ENCODE measurements at places on chromosomes 4 and X.

GRCh38 chr4:85603437-85604336, 128.7 kb downstream of the ARHGAP24 start:
- peak; percentile 68 for DNase-seq

- DNase-seq = no peak
These were observed 107.8 kb upstream of the SPIN4 start for GRCh38 chrX:63458981-63459380.

DNA sequence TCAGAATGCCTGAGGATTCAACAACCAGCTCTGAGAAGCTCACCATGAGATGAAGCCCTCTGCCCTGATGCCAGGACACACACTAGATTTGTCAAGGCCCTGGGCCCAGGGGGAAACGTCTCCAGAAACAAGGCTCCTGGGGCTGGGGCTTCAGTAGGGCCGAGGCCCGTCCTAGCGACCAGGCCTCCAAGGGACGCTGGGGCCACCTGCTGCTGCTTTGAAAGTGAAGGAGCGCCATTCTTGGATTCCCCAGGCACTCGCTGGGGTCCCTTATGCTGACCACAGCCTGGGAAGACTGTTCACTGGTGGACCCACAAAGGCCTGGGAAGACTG, 23.9 kb downstream of the PDE6B start:
- no peak for DNase-seq

DNA sequence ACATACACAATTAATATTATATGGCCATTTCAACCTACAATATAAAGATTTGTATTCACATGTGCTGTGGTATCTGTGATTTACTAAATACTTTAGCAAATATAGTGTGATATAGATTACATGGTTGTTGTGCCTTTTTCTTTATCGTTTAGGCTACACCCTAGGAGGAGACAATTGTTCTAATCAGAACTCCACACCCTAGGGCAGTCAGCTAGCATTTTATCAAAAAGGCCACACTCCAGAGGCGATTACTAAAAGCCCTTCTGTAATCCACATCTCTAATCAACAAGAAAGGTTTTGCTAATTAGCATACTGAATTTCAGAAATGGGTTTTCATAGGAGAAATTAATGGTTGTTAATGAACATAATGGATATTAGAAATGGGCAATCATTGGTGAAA, 319.5 kb upstream of the NOCT start:
- no peak for DNase-seq

DNA sequence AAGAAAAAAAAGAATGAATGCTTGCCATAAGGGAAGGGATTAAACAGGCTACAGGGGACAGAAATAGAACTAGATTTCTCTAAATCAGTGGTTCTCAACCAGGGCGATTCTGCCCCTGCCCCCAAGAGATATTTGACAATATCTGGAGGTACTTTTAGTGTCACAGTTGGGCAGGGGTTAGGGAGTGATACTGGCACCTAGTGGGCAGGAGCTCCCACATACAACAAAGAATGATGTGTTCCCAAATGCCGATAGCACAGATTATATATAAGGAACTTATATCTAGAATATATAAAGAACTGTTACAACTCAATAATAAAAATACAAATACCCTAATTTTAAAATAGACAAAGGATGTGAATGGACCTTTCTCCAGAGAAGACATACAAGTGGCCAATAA, 14.7 kb downstream of the S100G start:
- DNase-seq = no peak

DNA sequence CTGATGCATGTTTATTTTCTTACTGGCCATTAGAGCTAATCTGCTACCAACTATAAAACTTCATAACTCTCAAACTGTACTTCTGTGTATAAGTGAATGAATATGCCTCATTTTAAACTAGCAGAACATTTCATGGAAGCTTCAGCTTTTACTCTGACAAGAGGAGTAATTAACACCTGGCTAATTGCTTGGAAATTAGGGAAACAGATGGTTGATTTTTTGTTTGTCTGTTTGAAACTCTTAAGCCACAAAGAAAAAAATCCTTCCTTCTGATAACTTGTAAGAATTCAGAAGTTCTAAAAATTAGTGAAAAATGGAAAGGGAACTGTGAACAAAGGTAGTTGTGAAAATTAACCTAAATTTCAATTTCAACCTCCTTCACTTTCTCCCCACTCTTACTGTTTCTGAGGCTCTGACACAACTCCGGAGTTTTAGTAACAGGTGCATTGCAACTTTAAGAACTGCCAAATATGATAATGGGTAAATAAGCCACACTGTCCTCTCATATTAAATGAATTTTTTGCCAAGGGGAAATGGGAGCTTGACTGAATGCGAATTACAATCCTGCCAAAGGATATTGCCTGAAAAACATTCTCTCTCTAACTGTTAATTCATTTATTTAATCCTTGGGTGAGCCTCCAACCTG, 1.0 kb downstream of the EGF start:
- DNase-seq = no peak

DNA sequence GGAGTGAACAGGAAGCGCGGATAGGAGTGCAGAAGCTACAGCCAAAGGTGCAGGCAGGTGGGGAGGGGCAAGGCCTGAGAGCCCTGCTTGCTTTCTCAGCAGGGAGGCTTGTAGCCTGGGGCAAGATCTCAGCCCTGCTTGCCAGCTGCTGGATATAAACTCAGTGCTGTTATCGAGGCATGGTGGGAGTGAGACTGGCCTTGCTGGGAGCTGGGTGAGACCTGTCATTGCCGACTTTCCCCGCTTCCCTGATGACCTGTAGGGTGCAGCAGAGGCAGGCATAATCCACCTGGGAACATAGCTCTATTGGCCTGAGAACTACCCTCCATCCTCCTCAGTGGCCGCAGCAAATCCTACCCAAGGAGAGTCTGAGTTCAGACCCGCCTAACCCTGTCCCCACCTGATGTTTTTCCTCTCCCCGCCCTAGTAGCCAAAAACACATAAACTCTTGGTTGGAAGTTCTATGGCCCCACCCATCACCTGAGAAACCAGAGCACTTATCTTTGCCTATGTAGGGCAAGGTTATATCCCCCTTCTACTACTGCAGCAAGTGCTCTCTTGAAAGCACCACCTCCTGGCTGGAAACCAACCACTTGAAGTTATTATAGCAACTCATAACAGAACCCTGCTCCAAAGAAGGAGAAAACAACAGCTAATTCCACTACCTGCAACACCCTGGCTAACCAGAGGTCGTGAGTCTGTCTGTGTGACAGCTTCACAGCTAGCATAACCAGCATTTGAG, 80.7 kb downstream of the FHIP1A start:
- DNase-seq = no peak

DNA sequence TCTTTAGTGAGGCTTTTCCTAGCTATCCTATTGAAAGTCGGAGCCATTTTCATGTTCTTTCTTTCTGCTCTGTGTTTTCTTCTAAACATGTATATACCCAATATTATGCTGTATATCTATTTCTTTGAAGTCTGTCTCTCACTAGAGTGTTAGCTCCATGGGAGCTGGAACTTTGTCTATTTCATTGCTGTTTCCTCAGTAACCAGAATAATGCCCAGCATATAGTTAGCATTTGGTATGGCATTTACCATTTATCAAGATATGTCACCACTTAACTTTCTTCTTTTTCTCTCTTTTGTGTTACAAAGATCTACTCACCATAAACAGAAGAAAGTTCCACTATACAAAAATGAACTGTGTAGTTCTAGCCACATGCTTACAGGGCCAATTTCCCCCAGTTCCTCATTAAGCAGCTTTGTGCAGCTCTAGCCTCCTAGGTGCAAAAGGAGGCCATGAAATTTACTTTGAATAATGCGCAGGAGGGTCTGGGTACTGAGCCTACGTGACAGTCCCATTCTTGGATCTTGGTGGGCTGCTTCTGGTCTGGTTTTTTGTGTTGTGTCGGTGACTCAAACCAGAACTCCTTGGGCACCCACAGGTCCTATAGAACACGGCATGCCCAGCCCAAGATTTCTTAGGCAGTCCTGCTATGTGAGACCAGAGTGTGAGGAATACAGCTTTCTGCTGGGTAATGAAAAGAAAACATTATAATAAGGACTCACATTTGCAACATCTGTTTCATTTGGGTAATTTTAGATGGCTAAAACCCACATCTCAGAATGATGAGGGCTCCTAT, 302.3 kb upstream of the IGFBP7 start:
- no peak for DNase-seq

DNA sequence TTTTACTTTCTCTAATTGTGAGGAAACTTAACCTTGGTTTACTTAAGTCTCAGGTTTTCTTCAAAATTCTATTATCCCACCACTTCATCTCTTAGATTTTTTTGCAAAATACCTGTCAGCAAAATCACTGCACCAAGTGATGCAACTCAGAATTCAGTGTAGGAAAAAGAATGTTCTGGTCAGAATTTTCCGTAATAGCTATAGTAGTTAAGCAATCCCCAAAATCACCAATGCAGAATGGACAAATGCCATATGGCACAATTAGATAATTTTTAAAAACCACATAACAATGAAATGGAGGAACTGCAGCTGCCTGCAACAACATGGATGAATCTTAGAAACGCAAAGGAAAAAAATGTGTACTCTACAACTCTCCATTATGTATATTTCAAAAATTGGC, 373.1 kb downstream of the NAF1 start:
- peak; percentile 21 for DNase-seq

GRCh38 chrX:41445171-41445570, 2.0 kb upstream of the NYX start:
- no peak for DNase-seq

DNA sequence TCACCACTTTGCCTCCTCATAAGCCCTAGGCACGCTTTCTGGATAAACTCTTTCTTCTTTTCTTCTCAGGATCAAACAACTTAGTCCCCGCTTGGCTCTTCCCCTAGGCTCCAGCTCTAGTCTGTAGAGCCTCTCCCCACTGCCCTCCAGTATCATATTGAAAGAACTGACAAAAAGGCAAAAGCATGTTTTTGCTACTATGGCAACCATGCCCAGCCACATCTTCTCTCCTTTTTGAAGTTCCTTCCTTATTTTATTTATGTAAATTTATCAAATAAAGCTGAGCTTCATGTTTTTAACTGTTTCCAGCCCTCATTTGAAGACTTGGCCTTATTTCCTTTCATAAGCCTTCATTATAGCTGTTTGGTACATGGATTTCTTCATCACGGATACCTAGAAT, 86.0 kb upstream of the LIMCH1 start:
- no peak for DNase-seq

- no peak for DNase-seq
These were observed 183.1 kb upstream of the LEF1 start for GRCh38 chr4:108351791-108352190.

DNA sequence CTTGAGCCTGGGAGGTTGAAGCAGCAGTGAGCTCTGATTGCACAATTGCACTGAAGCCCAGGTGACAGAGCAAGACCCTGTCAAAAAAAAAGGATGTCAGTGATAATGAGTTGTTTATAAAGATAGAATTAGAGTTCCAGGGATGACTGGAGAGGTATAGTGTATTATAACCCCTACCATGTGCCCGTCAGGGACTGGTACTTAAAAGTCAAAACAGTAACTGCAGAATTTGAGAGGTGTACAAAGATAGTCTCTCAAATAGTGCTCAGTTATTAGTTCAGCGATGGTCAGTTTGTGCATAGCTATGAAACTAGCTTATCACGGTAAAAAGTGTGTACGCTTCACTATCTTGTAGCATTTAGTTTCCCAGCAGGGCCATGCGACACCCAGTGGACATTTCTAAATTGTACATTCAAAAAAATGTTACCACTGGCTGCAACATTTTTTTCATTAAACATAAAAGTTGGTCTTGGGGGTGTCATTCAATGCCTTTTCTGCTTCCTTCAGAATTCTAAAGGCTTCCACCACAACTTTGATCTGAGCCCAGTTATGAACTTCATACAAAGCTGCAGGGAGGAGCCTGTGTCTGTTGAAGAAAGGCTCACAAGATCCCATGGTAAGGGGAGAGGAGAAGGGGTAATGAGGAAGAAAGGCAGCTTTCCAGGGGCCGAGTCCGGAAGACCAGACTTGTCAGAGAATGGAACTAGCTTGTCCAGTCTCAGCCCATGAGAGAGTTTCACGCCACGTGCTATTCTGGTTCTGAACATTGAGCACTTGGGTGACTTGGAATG, 9.2 kb upstream of the GYG2 start:
- DNase-seq = peak; percentile 52

DNA sequence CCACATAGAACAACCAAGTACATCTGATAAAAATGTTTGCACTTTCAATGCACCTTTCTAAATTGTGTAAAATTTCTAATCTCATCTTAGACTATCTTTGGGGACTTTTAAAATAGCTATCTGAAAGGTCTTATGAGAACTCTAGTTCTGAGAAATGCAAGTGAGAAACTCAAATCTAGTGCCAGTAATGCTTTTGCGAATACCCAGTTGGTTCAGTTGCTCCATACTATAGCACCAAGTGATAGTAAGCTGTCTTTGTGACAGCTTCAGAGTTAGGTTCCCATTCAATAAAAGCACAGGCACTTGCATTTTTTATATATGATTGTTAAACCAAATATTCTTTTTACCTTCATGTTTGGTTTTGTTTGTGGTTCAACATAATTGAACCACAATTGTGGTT, 4.5 kb upstream of the ITM2A start:
- no peak for DNase-seq

- DNase-seq = no peak
These were observed 879.6 kb upstream of the PCDH10 start for GRCh38 chr4:132269303-132269990.

All from dermis microvascular lymphatic vessel endothelial cell (primary cell).